ENCODE measurements at places on chromosomes 2 and 18. TPM values are rescaled to one million over a fixed set of nuclear protein-coding genes. Genes with fewer than 3 reads are reported as not detected.

Gene COQ10B
- 9.1 TPM for total RNA-seq

Gene CAPN14
- total RNA-seq, result 0.47 TPM

DNA sequence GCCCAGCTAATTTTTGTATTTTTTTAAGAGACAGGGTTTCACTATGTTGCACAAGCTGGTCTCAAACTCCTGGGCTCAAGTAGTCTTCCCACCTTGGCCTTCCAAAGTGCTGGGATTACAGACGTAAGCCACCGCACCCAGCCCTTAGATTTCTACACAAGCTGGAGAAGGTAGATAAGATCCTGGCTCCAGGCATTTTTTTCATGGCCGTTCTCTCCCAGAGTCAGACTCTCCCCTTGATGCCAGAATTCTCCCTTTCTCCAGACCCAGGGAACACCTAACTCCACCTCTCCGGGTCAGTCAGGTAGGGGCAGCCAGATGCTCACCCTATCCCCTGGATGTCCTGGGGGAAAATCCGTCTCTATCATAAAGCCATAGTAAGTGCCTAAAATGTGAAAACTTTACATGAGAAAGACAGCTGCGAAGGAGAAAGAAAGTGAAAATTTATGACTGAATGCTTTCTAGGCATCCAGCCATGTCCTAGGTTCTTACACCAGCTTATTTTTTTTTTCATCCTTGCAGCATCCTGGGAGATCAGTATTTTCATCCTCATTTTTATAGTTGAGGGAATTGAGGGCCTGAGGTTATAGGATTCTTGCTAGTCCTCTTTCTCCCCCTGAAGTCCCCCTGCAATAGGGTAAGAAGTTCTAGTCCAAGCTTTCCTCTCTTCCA, 16.3 kb downstream of the SIX3 start:
- H3K4me3 ChIP-seq, result no peak overlapping the region
- no peak for DNase-seq
- H3K27ac ChIP-seq, result no peak overlapping the region
- peaks cover 16% of the 10 kb centered on the region for H3K4me1 ChIP-seq

DNA sequence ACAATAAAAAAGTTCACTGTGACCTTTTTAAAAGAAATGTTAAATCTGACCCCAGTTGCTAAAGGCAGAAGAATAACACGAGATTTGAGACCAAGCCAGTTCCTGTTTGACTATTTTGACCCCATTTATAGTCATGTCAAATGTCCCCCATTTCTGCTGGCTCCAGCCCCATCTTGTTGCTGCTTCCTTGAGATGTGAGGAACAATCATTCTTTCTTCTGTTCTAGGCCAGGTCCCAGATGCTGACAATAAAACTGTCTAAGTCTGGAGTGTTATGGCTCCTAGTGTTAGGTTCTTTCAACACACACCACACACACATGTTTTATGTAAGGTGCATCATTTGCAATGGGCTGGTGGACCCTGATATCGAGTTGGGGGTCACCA, 92.0 kb upstream of the CYP1B1 start:
- no peaks in the 10 kb centered on the region for H3K36me3 ChIP-seq
- H3K4me1 ChIP-seq, result no peaks in the 10 kb centered on the region
- no peaks in the 10 kb centered on the region for H3K27me3 ChIP-seq
- no peak for DNase-seq

GRCh38 chr2:79620679-79621078, 107.8 kb downstream of the CTNNA2 start:
- H3K4me1 ChIP-seq, result no peaks in the 10 kb centered on the region
- DNase-seq, result no peak
- no peaks in the 10 kb centered on the region for H3K27me3 ChIP-seq
- H3K27ac ChIP-seq, result no peak overlapping the region

- H3K4me1 ChIP-seq, result no peaks in the 10 kb centered on the region
- no peak overlapping the region for H3K27ac ChIP-seq
- no peak for DNase-seq
- H3K27me3 ChIP-seq, result no peaks in the 10 kb centered on the region
Observed at GRCh38 chr2:209985874-209986273, 16.6 kb upstream of the RPE start.
